Activated CD8-positive, alpha-beta memory T cell treated with anti-CD3 and anti-CD28 coated beads for 4 hours (primary cell): ENCODE measurements at places on chromosomes 1 and 21.

DNA sequence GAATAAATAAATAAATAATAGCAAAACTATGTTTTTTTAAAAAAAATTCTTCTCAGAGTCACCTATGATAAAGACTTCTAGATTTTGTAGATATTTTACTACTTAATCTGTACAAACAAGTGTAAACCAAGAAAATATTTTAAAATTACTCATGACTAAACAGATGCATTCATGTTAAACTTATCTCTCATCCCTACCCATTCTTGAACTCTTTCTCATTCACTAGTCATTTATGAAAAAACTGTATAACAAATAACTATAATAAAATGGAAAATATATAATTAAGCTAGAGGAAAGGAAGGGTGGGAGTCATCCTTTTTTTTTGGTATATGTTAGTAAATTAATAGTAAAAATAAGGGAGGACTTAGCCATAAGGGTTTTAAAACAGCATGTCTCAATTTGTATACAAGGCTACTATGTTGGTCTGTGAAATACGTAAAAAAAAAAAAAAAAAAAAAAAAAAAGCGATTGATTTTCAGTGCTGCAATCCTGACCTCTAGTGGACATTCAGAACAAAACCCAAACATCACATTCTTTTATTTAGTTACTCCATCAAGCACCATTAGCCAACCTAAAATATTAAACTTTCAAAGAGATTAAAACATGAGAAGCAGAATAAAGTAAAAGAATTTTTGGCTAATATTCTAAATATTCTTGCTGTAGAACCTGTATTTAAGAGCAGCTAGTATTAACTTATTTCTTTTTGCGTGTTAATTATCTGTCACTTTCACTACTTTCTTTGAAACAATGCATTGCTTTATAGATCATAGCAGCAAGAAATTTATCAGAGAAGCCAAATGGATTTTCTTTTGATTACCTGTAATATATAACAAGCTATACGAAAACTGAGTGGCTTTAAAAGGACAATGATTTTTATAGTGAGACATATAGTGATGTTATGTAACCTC, 255.8 kb upstream of the CACYBP start:
- no peak for DNase-seq

- DNase-seq = no peak
Observed at GRCh38 chr1:90710579-90711536, 6.2 kb downstream of the BARHL2 start.

- DNase-seq = no peak
Observed at GRCh38 chr1:222546548-222547259, 1.2 kb downstream of the HHIPL2 start.

DNA sequence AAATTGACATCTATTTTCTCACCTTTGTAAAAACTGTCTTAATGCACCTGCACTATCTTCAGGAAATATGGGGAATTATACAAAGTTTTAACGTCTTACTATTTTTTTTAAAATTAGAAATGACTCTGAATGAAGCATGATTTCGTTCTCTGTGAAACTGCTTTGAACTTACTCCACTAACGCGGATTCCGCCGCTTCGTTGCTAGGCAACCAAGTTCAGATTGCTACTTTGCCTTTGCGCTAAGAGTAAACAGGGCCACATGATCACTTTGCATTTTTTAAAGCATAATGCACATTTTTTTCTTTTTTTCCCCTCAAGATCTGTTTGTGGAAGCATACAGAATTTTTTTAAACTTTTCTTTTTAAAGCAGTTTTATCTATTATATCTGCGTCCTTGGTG, 690.5 kb downstream of the BRINP3 start:
- no peak for DNase-seq

GRCh38 chr1:154468535-154469250, 33.3 kb upstream of the TDRD10 start:
- no peak for DNase-seq

GRCh38 chr1:206534552-206534951, 27.2 kb downstream of the RASSF5 start:
- no peak for DNase-seq

GRCh38 chr1:101219924-101220870, 16.6 kb upstream of the S1PR1 start:
- DNase-seq = no peak

DNA sequence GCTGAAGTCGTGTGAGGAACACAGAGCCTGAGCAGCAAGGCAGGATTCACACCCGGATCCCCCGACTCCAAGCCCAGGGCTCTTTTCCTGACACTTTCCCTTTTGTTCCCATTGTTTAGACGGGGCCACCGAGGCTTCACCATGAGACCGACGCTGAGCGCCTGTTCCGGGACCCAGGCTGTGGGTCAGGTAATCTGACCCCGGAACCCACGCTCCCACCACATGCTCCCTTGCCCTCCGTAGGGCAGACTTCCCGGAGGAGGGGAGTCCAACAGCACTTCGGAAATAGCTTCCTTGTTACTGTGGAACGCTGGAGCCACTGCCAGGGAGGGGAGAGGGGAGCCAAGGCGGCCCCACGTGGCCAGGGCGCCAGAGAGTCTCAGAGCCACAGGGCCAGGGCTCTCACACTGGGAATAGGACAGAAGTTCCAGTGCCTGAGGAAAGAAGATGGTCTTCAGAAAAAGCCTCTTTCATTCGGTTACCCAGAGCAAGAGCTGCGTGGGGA, 18.4 kb downstream of the RUNX3 start:
- DNase-seq = no peak

GRCh38 chr1:218760601-218761570, 412.8 kb upstream of the LYPLAL1 start:
- DNase-seq = no peak

GRCh38 chr1:40762144-40762923, 21.3 kb upstream of the KCNQ4 start:
- no peak for DNase-seq

- DNase-seq = no peak
Observed at GRCh38 chr1:43152866-43153265, 19.2 kb downstream of the EBNA1BP2 start.

GRCh38 chr1:231808990-231809389, 182.4 kb downstream of the DISC1 start:
- DNase-seq = no peak

DNA sequence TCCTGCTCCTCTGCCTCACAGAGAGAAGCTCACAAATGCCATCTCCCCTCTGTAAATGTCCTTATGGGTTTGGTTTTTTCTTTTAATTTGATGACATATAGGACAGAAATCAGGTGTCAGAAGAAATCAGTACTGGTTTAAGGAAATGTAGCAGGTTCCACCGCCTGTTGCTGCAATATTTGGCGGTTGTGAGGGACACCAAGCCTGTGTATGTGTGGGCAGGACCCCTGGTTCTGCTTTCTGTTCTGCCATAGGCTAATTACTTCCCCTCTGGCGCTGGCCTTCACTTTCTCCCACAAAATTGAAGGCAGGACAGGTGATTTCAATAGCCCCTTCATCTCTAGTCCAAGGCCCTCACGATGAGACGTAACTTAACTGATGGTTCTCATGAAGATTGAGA, 69.2 kb downstream of the PRDM2 start:
- no peak for DNase-seq

GRCh38 chr1:197731449-197731848, 43.8 kb downstream of the DENND1B start:
- DNase-seq = no peak

DNA sequence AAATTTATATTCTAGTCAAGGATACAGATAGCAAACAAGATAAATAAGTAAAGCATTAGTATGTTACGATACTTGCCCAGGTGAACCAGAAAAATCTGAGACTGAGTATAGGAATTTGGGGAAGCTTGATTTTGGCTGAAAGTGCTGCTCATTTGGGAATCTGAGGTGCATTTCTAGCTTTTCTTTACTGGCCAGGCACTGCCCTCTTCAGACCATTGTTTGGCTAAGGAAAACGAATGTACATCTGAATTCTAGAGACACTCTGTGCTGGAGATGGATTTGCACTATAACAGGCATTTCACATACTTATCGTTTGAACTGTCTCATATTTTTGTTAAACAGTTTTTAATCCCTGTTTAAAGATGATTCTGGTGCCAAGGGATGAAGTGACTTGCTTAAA, 23.4 kb downstream of the ARID1A start:
- no peak for DNase-seq

DNA sequence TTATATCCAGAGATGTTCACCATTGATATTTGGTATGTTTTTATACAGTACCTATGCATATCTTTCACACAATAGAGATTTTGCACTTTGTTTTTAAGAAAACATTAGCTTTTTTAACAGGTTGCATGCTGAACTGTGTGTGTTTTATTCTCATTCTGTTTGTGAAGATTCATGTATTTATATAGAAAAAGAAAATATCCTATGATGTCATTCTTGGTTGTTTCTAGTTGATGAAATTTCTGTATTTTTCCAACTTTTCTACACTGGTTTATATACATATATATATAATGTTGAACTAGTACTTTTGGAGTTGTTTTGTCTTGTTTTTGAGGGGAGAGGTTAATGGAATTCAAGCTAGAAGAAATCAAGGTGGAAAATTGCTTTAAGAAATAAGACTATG, 143.8 kb downstream of the MATN1 start:
- DNase-seq = no peak

- no peak for DNase-seq
Observed at GRCh38 chr1:221793439-221794078, 51.7 kb upstream of the DUSP10 start.

DNA sequence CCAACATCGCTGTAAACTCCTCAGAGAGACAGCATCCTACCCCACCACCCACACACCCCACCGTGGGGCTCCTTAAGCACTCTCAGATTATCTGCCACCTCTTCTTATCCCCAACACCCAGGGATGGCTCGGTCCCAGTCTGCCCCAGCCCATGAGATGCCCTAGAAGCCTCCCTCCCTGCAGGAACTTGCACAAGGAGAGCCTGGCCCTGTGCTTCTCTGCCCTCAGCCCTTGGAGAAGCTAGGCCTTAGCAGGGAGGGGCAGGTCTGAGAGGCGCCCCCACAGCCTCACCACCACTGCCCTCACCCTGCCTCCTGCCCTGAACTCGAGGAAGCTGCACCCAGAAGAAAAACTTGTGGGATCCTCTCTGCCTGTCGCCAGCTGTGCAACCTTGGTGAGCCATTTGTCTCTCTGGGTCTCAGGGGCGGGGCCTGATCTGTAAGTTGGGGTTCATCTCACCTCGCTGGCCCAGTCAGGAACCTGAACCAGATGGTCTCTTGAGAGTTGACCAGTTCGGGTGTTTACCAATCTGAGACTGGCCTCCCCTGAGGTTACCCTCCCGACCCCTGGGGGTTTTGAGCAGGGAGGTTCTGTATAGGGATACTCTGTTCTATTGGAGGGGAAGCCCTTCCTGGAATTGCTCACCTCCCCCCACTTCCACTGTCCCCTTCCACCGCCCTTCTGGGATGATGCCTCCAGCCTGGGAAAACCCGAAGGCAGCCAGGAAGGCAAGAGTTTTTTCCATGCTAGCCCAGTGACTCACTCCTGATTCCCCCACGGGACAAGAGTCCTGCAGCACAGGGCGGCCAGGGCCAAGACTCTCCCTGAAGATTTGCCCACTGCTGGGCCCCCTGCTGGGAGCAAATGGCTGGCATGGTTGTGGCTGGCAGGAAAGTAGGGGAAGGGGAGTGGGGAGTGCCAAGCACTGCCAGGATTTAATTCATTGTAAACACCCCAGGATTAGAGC, at the start of gene S100A3:
S100A3 (minus strand) TSS at position 537 of the 967 bp plus-strand sequence. CDS start 773 bp downstream, outside the sequence.
- no peak for DNase-seq

GRCh38 chr1:100851726-100852125, 42.9 kb downstream of the EXTL2 start:
- no peak for DNase-seq

GRCh38 chr1:31401241-31401640, 11.8 kb upstream of the SERINC2 start:
- no peak for DNase-seq

GRCh38 chr1:55456971-55457370, 241.8 kb upstream of the USP24 start:
- no peak for DNase-seq

DNA sequence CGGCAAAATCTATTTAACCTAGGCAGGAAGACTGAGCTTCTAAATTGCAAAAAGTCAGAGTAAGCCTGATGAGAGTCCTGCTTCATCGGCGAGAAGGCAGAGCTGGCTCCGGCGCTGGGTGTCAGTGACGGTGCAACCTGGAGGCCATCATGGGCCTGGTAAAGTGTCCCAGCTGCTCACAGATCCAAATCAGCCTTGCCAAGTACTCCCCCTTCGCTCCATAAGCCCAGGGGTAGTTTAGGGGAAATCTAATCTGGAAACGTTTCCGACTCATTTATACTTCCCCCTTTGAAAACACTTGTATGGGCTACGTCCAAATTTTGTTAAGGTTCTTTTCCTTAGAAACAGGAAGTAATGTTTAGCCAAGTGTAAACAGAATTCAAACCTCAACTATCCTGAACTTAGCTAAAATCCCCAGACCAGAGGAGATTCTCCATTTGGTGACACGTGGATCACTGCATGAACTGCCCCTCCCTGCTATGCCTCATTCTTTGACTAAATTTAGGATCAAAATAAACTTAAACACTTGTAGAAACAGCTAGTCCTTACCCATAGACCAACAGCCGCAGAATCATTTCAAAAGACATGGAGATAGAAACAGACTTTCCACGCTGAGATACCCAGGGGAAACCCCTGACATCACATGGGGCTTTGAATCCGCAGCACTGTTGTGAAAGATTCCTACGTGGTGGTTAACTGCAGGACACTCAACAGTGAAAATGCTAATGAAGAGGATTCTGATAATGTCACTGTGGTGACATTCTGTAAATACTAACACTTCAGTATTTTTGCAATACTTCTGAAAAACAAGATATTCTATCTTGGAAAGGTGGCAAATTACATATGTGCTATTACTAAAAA, 172.7 kb downstream of the TGFBR3 start:
- no peak for DNase-seq

- no peak for DNase-seq
Observed at GRCh38 chr1:221040691-221041285, 161.5 kb downstream of the HLX start.

GRCh38 chr1:151693057-151693651, 23.4 kb downstream of the CELF3 start:
- DNase-seq = no peak

DNA sequence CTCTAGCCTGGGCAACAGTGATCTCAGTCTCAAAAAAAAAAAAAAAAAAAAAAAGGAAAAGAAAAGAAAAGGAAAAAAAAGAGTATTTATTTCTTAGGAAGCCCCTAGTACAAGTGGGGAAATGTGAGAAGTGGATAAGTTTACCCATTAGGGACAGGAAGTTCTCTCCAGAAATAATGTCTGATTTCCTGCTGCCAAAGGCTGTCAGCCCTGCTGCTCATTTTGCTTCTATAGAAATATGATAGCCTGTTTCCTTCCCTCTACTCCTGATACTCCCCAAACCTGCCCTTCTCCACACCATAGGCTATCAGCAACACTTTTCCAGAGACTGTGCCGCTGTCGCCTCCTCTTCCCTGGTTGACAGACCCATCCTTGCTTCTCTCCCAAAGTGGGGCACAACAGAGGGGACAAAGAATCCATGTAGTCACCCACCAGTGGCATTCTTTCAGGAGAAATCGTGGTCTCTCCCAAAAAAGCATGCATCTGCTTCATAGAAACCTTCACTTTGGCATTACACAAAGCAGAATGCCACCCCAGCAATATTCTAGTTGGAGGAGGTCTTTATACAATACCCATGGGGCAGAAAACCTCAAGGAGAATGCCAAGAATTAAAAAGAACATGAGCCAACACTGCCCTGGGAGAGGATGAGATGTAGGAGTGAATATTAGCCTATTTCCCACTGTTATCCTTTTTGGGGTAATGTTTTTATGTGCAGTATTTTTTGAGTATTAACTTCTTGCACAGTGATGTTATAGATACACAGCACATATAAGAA, 166.3 kb upstream of the NR5A2 start:
- DNase-seq = no peak
